ENCODE measurements at places on chromosomes 2 and 18.

GRCh38 chr2:178846458-178846802 is 39.2 kb upstream of the TTN start:
- DNase-seq = no peak

GRCh38 chr2:67896076-67896475 is 166.7 kb downstream of the C1D start:
- no peak for DNase-seq

DNA sequence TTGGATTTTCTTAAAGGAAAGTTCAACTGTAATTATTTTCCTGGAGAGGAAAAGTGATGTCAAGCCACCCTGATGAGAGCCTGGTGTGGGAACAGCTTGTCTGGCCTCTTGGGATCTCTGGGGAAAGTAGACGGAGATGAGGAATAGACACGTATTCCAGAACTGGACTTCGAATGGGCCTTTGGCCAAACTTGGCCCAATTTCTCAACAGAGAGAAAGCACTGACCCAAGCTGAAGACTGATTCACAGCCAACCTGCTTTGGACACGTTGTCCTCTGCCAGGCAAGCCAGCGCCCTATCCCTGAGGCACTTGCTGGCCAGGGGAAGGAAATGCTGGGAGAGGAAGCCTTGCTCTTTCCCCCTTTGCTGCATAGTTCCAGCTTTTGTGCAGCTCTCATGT is 70.8 kb upstream of the CTAGE1 start:
- no peak for DNase-seq

- no peak for DNase-seq
Measured at GRCh38 chr2:15788455-15788829, 151.9 kb upstream of the MYCN start.

DNA sequence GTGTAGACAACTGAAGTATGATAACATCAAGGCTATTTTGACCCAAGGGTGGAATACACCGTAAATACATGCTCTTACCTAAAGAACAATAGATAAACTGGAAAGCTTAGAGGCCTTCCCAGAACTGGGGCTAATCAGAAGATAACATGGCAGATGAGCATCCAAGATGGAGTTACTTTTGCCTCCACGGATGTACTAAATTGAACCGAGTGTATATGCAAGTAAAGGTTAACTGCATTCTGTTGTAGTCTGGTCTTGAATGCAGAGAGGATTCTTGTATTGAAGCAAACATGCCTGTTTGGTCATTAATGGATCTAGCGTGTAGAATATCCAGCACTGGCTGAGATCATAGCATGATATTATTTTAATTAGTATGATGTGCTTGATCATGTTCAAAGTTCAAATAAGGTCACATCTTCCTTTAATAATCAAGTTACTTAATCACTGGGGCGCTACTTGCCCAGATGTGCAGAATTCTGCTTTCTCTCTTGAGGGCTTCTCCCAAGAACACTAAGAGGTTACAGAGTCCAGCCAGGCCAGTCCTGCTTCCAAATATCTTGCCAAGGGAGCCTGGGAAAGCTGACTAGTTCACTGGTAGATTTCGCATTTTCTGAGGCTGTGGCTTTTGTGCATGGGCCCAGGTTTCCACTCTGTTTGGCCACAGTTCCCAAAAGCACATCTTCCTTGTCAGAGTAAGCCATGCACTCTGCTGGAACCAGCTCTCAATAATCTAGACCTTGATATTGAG is 37.5 kb upstream of the ACSL3 start:
- no peak for DNase-seq
